Pericardium fibroblast (primary cell): ENCODE measurements at places on chromosomes 4 and X. TPM values are rescaled to one million over a fixed set of nuclear protein-coding genes. Genes with fewer than 3 reads are reported as not detected.

CLDN22 gene
- not detected in 2 replicates for total RNA-seq

NEUROG2 gene
- total RNA-seq, result not detected in 2 replicates

IL21 gene
- not detected in 2 replicates for total RNA-seq

ESX1 gene
- total RNA-seq, result not detected in 2 replicates

RIPPLY1 gene
- total RNA-seq, result not detected in 2 replicates

PCDH7 gene
- total RNA-seq, result 32.2 and 64.8 TPM in 2 replicates

CSAG2 gene
- total RNA-seq, result not detected in 2 replicates

SLC25A31 gene
- not detected in 2 replicates for total RNA-seq

CENPVL2 gene
- total RNA-seq, result not detected in 2 replicates
